Gastroesophageal sphincter (tissue), 4 donors: ENCODE measurements at places on chromosomes 16 and 17. TPM values are rescaled to one million over a fixed set of nuclear protein-coding genes. Genes with fewer than 3 reads are reported as not detected.

TMC5 gene
- total RNA-seq: 3.0 TPM

GPR142 gene
- not detected for total RNA-seq

ACSM3 gene
- total RNA-seq: 6.5 TPM

PLLP gene
- 8.4 TPM for total RNA-seq

PNMT gene
- 6.7 TPM for total RNA-seq

PCTP gene
- total RNA-seq: 18.5 TPM

C16orf54 gene
- total RNA-seq: 0.93 TPM

CEP295NL gene
- 9.0 TPM for total RNA-seq

EVI2B gene
- 7.3 TPM for total RNA-seq

CRK gene
- 73.5 TPM for total RNA-seq

ZP2 gene
- total RNA-seq: not detected

- peak; percentile 42 for ATAC-seq
Measured at GRCh38 chr17:73349138-73349537, 37.3 kb upstream of the CDC42EP4 start.

DNA sequence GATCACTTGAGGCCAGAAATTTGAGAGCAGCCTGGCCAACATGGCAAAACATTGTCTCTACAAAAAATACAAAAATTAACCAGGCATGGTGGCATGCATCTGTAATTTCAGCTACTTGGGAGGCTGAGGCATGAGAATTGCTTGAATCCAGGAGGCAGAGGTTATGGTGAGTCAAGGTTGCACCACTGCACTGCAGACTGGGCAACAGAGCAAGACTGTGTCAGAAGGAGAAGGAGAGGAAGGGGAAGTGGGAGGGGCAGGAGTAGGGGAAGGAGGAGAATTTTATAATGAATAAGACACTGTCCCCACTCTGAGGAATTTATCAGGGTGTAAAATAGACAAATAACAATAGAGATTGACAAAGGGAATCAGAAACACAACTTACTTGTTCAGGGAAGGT lies 440.6 kb upstream of the DYNLRB2 start:
- ATAC-seq: no peak

- ATAC-seq: no peak
Measured at GRCh38 chr16:88813269-88814143, 1.8 kb upstream of the APRT start.

GRCh38 chr17:7644775-7645174 lies 6.0 kb upstream of the ATP1B2 start:
- no peak for ATAC-seq

- ATAC-seq: no peak
Measured at GRCh38 chr17:67785504-67785903, 39.8 kb upstream of the BPTF start.

DNA sequence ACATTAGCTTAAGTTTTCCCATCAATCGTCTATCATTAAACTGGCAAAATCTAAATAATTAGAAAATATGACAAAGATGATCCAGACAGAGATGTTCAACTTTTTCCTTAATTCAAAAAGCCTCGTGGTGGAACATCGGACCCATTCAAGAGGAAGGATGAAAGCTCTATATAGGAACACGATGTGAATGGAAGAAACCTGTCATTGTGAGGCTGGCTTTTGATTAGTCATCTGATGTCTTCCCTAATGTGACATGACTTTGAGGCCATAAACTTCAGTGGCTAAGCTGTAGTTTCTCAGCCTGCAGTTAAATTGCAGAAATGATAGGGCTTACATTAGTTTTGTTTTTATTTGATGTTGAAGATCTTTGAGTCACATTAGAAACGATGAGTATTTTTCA lies 1.0 kb downstream of the AMZ2 start:
- no peak for ATAC-seq

DNA sequence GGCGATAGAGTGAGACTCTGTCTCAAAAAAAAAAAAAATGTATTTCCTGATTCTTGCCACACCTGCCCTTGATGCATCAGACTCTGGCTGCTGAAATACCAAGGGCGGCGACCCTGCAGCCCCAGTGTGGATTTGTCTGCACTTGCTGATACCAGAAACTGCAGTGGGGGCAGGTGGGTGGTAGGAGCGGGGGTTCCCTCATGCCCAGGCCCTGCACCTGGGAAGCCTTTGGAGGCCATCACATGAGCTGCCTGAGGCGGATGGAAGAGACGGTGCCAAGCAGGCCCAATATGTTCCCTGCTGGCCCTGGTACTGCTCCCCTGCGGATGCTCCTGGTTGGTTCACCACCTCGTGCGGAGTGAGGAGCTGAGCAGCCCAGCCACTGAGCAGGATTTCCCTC lies 50.6 kb downstream of the MARF1 start:
- ATAC-seq: no peak

DNA sequence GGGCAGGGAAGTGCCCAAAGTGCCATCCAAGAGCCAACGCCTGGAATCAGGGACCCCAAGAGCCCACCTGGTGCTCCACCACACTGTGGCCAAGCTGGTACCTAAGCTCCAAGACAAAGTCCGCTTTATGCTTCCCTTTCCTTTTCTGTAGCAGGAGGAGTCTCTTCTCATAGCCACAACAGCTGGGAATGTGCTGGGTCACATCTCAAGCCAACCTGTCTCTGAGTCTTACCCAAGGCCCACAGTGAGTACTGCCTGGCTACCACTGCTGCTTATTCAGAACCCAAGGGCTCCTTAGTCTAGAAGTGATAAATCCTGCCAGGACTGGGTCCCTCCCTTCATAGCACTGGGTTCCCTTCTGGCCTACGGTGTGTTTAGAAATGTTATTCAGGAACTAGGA lies 49.8 kb downstream of the ERCC4 start:
- no peak for ATAC-seq

DNA sequence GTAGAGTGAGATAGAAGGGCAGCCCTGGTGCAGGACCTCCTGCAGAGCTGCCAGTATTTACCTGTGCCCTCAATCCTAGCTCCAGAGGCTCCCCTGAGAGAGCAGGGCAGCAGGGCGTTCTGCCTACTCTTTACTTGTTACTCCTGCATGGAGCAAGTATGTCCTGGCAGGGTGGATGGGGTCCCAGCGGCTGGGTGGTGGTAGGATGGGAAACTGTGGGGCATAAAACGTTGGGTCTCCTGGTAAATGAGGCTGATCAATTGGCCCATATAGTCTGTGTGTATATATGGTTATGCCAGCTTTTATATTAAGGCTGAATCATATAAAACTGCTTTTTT lies 192.0 kb downstream of the NTN1 start:
- ATAC-seq: no peak

DNA sequence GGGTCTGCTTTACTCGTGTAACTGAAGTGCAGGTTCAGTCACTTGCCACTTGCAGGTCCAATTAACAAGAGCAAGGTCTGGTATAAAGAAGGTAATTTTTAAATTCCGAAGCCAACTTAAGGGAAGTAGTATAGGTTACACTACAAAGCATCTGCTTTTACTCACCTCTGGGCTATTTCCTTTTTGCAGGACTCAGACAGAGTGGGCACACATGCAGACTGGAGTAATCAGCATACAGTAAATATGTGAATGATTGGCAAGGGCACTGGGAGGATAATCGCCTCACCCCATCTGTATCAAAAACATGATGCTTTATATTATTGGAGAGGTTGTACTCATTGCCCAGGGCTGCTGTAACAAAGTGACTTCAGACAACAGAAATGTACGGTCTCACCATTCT lies 160.1 kb upstream of the CDH5 start:
- ATAC-seq: no peak

- peak; percentile 72 for ATAC-seq
Measured at GRCh38 chr17:41738077-41738800, 3.8 kb upstream of the HAP1 start.

DNA sequence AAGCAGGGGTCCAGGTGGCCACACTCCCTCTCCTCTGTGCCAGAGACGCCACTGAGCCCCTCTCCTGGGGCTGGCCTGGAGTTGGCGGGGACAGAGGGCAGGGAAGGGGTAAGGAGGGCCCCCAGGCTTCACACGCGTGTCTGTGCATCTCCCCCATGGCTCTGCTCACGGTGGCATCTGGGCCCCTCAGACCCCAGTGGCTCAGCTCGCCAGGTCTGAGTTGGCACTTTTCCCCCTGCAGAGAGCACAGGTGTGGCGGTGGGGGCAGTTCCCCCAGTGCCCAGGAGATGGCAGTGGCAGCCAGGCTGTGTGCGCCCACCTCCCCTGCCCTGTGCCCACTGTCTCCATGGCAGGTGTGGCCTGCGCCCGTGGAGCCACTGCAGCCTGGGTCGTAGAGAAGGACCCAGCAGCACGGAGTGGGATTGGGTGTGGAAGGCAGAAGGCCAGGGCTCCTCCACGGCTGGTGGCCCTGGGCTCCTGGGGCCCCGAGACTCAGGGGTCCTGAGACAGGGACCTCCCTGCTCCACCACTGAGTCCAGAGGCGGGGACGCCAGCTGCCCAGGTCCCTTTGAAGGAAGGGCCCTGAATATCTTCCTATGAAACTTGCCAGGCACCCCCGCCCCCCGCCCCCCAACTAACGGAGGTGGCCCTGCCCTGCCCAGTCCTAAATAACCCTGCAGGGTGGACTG lies 4.3 kb upstream of the APRT start:
- no peak for ATAC-seq

GRCh38 chr17:27264068-27264812 lies 29.7 kb upstream of the WSB1 start:
- ATAC-seq: no peak

DNA sequence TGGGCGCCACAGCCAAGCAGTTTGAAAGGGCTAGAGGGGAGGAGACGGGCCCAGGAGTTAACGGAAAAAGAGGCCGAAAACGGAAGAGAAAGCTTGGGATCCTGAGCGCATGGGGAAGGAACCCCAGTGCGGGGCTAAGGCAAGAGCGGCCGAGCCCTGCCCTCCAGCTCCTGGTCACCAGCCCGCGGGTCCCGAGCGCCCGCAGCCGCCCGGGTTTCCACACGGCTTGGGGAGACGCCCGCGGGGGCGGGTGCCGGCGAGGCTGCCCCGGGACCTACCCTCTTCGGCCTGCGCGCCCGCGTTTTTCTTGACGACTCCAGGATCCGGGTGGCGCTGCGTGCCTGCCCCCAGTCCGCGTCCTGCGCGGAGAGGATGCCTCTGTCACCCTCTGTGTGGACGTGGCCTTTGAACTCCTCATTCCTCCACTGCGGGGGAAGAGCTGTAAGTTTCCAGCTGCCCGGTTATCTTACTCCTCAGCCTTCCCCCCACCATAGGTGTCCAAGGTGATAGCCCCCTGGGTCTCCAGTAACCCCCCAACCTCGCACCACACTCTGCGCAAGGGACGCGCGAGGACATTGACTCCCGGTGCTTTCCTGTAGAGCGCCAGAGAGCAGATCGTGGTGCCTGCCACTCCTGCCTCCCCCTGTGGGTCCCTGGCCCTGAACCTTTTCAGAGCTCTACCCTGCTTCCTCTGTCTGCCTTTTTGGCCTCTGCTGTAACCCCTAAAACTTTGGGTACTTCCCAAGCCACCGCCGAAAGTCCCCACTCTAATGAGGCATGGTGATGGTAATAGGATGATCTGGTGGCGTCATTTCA lies 1.7 kb upstream of the CDH11 start:
- peak; percentile 18 for ATAC-seq

DNA sequence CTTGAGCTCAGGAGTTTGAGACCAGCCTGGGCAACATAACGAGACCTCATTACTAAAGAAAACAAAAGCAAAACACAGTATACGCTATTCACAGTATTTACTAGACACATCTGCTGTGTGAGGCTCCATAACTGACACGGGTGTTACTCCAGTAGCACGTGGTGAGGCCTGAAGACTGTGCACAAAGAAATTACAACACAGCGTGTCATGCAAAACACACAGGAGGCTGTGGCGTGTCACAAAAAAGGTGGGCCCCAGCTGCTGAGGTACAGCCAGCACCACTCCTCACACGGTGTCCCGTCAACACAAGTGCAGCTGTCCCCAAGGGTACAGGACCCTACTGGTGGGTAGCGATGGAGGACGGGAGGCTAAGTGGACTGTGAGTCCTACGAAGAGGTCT lies 2.7 kb downstream of the CYBC1 start:
- ATAC-seq: no peak

DNA sequence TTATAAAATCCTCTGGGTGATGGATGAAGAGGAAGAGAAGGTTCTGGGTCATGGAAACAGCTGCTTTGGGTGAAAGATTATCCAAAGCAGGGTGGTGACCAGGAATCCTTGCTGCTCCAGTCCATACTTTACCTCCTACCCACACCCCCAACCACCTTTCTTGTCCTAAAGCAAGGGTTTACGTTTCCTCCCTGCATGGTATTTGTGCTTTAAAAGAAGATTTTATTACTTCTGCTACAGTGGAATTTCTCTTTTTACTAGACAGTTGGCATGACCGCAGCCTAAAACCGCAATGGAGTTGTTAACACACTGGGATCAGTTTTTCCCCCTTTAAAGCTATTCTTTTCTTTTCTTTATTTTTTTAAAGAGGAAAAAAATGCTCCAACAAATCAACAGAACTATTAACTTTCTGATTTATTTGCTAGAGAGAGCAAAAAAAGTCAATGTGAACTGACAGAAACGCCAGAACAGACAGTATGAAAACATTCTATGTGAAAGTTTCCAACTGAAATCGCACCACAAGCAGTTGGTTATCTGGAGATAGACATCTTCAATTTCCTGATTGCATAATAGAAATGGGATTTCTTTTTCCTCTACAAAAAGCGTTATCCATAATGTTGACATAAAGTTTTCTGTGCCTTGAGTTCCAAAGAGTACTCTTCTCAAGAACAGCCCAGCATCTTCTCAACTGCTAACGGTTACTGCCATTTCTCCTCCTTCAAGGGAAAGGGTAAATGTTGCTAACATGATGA lies 236.0 kb downstream of the IRX3 start:
- no peak for ATAC-seq

DNA sequence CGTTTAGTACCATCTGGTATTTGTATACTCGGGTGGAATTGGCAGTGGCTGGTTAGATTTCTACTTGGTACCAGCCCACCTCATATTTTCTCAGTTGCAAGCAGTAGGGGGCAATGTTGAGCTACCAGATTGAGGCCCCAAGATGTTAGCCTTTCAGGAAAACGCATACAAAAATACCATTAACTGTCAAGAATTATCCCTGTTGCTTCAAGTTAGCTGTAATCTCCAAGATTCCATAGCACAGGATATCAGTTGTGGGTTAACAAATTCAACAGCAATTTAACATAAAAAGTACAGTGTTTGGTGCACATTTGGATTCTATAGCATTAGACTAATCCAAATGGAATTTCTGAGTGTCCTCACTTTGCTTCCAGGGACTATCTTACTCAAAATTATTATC lies 188.2 kb downstream of the FTO start:
- ATAC-seq: no peak

DNA sequence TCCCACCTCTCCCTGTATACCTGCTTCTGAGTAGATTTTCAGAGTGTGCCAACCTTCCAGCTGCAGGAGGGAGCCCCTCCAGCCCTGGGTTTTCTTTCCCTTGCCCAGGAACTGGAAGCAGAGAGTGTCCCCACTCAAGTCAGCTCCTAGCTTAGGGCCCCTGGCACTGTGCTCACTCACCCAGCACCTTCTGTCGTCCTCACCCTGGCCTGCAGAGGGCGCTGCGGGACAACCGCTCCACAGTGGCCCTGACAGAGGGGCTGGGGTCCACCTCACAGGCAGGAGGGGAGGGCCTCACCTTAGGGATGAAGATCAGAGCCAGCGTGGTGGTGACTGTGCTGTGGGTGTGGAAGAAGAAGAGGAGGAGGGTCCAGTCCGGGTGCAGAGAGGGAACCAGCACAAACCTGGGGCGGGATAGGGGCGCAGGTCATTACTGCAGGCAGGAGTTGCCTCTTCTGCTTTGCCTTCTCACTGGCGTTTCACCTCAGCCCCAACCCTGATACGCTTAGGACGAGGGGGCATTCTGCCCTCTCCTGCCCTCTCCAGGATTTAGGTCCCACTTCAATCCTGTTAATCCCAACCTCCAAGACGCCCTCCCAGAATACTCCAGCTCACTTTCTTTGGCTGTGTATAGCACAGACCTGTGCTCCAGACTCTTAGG lies 10.0 kb downstream of the GPR179 start:
- no peak for ATAC-seq

GRCh38 chr16:48123104-48123788 lies 32.5 kb downstream of the ABCC12 start:
- no peak for ATAC-seq
